Stimulated activated CD4-positive, alpha-beta T cell treated with anti-CD3 and anti-CD28 coated beads, Interleukin-2, amount 100 ng/mL, for 24 hours (primary cell): ENCODE measurements at places on chromosomes 5 and 9.

- DNase-seq: no peak
These were observed 4.5 kb upstream of the PDLIM4 start for GRCh38 chr5:132253008-132253441.

DNA sequence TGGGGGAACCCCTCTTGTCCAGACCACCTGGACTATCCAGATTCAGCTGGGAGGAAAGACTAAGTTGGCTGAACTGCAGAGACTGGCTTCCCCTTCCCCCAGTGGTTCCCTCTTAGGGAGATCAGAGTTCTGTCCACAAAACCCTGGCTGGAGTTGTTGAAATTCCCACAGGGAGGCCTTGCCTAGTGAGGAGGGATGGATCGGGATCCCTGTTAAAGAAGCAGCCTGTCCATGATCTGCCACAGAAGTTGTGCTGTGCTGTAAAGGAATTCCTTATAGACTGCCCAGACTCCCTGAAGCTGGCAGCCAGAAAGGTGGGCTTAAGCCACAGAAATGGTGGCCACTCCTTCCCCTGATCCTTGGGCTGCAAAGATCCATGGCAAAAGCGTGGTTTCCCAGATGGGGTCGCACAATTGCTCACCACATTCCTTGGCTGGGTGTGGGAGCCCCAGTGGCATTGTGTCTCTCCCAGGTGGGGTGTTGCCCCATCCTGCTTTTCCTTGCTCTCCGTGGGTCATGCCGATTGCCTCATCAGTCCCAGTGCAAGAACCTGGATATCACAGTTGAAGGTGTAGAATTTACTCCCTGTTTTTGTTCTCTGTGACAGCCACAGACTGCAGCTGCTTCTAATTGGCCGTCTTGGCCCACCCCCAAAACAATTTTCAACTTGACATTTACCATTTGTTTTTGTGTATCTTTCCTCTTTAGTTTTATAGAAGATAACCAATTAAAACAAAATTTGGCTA is 342.4 kb downstream of the FGF10 start:
- DNase-seq: no peak

DNA sequence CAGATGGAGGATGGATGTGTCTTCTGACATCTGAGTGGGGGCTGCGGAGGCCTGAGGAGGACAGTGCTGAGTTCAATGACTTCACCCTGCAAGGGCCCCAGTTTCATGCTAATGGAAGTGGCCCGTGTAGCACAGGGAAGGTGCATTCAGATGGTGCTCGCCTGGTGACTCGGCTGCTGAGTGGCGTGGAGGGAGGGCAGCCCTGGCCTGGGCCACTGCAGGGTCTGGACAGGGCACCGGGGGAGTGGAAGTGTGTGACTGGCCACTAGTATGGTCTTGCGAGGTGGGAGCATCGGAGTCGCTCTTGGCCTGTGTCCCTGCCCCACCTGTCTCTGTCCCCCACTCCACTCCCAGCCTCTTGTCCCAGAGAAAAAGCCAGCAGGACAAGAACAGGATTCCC is 1.7 kb upstream of the SLC9A3 start:
- no peak for DNase-seq

- no peak for DNase-seq
These were observed 350.0 kb upstream of the ISL1 start for GRCh38 chr5:51033215-51033614.

DNA sequence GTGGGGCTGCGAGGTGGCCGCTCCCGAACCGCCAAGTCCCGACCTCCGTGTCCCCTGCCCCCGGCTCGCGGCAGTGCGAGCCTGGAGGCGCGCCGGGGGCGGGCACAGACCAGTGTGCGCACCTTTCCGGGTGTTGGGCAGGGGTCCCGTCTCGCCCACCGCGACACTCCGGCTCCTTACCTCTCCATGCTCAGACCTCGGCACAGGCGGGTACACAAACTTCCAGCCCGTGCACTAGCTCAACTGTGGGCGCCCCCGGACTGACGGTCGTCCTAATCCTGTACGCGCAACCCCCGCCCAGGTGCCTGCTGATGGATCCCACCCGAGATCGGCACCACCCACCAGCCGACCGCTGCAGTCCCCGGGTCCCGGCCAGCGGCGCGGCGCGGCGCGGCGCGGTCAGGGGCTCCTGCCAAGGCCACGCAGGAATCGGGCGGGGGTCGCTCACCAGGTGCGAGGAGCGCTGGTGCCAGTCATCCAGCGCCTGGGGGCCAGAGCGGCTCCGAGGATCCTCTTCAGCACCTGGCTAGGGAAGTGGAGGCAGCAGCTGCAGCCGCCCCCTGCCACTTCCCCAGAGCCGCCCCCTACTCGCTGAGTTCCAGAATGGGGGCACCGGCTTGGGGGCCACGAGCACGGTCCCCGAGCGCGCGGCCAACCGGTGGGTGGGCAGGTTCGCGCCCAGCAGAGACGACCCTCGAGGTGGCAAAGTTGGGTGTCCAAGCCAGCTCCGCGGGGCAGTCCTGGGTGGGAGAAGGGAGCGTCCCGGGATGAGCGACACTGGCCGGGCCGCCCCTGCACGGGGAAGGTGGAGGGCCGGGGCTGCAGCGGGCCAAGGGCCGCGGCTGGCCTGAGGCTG is 511 bp downstream of the SEMA5A start:
- no peak for DNase-seq

DNA sequence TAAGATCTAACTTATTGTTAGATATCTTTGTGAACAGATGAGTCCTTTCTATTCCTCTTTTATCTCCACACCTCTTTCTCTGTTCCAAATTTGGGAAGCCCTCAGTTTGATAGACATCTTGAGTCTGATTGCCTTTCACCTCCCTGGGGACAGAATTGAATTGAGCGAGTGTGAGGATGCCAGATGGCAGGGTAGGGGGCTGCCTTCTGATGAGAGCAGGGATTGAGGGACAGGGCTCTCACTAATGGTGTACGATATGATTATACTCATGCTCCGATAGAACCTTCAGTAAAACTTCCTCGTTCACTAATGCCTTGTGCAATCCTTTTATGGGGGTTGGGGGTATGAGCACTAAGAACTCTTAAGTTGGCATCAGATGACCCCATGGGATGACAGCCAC is 172.1 kb upstream of the DAP start:
- DNase-seq: no peak

GRCh38 chr9:78756813-78757510 is 460.0 kb downstream of the PSAT1 start:
- DNase-seq: no peak

DNA sequence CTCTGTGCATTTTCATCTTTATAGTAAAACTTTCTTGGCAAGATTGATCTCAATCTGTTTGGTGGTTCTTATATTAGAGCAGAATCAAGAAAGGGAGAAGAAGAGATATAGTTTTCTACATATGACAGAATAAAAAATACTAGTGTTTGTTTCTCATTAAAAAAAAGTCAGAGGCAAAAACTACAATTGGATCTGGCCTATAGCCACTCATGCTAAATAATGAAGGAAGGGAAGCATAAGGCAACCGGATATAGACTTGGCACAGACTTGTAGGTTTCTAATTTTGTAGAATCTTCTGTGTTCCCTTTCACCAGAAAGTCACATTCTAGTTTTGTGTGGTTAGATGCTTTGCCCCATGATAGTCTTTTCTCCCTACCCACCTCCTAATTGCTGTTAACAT is 306.2 kb downstream of the PIK3R1 start:
- no peak for DNase-seq

GRCh38 chr5:5135957-5136676 is 4.0 kb upstream of the ADAMTS16 start:
- DNase-seq: no peak

GRCh38 chr9:120904061-120904977 is 22.3 kb downstream of the TRAF1 start:
- DNase-seq: peak; percentile 49

GRCh38 chr5:38134810-38135209 is 123.5 kb upstream of the EGFLAM start:
- no peak for DNase-seq

GRCh38 chr9:88007291-88007650 is 32.9 kb upstream of the CDK20 start:
- DNase-seq: peak; percentile 70

DNA sequence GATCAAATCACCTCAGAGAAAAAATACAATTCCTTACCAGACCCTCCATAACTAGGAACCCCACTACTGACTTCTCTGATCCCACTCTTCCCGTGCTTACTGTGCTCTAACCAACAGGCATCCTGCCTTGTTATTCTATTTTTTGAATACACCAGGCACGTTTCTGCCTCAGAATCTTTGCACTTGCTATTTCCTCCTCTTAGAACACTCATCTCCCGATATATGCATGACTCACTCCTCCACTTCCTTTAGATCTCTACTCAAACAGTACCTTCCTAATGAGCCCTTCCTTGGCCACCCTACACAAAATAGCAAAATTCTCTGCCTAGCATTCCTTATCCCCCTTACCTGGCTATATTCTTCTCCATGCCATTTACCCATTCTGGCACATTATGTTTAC is 43.9 kb downstream of the MAPKAP1 start:
- DNase-seq: no peak

DNA sequence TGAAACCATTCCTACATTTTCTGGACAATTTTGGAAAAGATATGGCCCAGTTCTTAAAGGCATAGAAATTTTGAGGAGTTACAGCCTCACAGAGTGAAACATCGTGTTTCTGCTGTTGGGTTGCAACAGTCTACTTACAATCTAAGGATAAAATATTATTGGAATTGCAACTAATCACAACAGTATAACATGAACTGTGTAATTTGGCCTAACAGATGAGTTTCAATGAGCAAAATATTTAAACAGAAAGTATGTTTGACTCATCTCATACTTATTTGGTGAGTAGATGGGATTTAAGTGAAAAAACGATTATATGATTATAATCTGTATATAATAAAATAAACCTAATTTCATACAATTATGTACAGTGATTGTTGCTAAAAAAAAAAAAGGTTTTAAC is 1061.8 kb downstream of the CDH12 start:
- DNase-seq: no peak

DNA sequence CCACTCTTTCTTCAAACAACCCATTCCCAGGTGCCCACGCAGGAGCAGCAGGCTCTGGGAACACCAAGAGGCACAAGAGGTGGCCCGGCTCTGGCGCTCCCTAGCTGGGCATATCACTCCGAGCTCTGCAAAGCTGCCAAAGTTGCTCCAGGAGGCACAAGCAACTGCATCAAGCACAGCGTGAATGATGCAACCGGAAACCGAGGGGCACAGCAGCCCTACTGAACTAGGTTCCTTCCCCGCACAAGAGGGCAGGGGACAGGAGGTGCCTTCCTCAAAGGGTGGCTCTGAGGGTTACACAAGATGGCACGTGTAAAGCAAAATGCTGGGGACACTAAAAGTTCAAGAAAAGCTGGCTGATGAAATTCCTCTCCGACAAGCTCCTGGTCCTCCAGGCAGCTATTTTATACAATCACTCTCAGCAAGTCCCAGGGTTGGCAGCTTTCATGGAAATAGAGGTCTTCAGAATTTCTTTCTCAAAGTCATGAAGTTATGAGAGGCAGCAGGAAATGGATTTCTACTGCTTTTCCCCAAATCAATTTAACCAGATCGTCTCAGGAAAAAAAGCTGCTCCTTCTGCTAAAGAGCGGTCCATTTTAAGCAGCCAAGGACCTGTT is 22.9 kb downstream of the PSMB7 start:
- DNase-seq: no peak

DNA sequence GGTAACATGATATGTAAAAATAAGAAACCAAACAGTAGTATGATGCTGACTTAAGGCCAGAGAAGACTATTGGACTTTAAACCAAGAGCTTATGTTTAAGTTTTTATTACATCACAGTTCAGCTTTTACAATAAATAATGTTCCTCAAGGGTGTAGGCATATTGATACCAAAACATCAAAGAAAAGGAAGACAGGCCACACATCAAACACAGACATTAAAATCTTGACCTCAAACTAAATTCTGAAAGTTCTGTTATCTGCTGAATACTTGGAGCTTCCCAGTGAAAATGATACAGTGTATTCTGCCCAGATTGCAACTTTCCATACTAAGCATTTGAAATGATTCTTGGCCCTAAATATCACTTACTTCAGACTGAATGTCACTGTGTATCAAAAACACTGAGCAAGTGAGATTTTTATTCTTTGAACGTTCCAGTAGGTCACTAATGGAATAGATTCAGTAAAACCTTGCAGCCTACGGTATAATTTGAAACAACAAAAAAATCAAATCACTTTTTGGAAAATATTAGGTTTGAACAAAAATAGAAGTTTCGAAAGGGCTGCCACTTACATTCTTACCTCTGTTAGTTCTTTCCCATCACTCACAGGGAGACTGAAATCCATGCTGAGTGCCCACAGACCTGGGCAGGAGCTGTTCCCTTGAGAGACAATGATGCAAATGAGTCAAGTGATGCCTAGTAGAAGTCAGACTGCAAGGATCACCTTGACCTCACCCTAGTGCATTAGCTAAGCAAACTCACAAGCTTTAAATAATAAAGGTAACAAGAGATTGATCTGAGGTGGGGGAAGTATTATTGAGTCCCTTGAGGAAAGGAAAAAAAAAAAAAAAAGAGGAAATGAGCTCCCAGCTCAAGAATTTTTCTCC is 2.5 kb downstream of the LPAR1 start:
- no peak for DNase-seq

GRCh38 chr5:9699681-9700080 is 69.5 kb upstream of the TAS2R1 start:
- DNase-seq: no peak

DNA sequence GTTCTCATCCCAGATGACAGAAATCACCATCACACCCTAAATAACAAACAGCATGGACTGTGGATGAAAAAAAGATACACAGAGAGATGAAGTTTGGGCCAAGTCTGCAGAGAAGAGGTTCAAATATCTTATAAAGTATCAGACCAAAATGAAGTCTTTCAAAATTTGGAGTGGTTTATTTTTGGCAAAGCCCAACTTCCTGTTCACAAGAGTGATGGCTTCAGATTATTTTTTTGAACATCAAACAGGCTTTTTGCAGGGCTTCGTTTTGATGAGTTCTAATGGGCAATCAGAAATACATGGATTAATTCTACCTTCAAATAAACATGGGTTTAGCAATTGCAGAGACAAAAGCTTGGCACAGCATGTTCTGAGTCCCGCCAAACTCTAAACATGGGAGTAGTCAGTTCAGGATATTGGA is 378.2 kb upstream of the RPS23 start:
- DNase-seq: no peak

DNA sequence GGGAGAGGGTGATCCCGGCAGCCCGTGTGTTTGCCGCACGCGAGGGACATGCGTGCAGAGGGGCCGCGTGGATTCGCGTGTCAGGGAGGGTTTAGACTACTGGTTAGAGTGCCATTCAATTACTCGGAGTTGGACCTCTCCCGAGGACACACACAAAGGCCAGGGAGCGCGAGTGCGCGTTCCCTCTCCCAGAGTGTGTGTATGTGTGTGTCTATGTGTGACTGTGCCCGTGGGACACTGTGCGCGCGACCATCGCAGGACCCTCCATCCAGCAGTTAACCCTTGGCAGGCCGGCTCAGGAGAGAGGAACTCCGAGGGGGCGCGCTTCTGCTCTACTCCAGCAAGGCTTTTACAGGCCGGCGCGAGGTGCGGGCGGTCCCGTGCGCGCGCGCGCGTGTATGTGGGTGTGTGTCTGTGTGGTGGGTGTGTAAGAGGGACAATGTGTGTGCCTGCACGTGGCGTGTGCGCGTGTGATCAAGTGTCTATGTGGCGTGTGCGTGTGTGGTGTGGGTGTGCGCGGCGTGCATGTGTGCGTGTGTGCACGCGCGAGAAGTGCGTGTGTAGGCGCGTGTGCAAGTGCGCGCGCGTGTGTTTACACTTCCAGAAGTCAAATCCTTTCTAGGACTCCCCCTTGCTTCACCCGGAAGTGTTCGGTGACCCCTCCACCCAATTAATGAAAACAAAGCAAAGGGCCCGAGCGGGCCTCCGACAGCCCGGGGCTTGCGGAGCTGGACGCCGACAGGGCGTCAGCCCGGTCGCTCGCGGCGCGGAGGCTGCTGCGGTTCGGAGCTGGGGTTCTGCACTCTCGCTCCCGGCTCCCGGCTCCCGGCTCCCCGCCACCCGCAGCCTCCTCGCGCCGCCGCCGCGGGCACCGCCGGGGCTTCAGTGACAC is 75.3 kb upstream of the TBCA start:
- DNase-seq: peak; percentile 31
